ENCODE measurements at places on chromosomes 7 and 10.

DNA sequence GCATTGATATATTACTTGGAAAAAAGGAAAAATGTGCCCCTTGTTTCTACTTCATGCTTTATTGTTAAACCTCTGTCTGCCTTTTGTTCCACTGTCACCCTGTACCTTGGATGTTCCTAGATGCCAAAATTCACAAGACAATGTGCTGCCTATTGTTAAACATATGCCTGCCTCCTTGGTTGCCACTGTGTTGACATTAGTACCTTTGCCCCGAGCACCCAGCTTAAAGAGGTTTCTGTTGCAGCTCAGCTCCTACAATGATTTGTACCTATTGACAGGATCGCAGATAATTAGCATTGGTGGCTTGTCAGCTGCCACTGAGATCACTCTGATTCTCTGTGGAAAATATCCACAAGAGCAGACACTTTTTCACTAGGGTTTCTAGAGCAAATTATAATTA lies 188.0 kb downstream of the KCND2 start:
- DNase-seq = no peak

DNA sequence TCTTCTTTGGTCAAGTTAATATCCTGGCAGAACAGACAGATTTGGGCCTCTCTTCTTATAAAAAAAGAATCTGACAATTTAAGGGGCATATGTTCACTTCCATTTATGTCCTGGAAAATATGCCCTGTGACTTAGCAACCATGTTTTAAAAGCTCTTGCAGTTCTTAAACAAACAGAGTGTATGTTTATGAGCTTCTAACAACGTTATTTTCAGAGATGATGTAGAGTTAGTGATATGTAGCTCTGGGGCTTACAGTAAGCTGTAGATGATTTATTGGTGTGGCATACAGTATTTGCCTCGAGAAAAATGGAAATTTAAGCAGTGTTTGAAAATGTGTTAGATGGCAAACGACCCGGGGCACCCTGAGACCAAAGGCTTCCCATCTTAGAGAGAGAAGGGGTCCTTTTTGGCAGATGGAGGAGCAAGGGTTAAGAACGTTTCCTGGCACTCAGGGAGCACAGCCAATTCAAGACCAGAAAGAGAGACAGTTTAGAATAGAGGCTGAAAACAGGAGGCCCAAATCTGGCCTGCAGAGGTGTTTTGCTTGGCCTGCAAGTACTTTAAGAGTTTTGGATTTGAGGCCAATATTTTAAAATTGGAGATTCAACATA lies 397.5 kb downstream of the KCNMA1 start:
- DNase-seq = no peak

GRCh38 chr10:126972635-126973414 lies 67.6 kb downstream of the DOCK1 start:
- DNase-seq = peak; percentile 36

- no peak for DNase-seq
Observed at GRCh38 chr7:150401861-150402631, 22.9 kb downstream of the ZNF775 start.

DNA sequence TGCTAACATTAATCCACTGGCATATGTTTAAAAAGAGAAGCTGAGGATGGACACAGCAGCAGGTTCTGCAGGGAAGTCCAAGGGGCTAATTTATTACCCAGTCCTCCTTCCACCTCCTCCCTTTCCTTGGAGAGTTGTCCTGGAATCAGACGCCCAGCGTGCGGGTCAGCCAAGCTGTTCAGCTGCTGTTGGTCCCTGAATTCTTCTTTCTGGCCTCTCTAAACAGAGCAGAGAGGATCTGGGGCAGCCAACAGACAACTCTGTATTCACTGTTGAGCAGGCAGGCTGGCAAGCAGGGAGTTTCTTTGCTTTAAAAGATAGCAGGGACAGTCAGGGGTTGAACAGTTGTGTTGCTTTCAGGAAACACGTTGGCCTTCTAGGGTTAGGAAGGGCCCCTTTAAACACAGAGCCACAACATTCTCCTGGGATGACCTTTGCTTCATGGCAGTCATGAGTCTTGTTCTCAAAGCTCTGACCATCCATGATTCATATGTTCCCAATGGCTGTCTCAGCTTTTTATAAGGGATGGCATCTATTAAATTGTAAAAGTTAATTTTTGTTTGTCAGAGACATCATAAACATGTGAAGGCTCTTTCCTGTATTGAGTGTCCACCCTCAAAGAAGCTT lies 217.0 kb downstream of the CREB5 start:
- DNase-seq = no peak

DNA sequence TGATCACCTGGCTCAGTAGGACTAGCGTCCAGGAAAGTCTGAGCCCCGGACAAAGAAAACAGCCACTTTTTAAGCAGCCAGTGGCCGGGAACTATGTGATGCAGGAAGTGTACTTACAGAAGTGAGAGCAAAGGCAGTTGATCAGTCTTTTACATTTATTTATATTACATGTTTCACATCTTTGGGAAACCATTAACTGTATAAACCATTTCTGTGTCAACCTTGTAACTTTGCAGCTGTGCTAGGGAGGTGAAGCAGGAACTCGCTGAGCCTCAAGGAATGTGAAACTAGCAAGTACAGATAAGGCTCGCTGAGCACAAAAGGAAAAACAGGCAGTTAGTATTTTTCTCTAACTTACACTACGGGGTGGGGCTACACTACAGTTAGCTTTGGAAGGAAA lies 39.9 kb upstream of the HECW1 start:
- DNase-seq = no peak

DNA sequence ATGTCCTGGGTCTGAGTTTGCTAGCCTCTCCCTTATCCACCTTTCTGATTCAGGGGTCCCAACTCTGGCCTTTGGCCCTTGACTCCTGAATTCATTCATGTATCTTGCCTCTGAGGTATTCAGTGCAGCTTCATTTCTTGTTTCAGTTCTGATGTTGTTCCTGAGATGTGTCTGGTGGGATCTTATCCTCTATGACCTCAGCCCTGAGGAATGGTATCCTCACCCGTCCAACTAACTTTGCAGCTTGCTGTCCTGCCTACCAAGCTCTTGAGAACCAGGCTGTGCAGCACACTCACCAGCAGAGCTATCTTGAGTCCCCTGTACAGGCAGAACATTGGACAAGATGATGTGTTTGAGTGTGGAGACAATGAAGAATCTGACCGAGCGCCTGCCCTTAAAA lies 13.8 kb downstream of the SUFU start:
- no peak for DNase-seq

GRCh38 chr10:47425813-47426419 lies 41.8 kb upstream of the ZNF488 start:
- no peak for DNase-seq

DNA sequence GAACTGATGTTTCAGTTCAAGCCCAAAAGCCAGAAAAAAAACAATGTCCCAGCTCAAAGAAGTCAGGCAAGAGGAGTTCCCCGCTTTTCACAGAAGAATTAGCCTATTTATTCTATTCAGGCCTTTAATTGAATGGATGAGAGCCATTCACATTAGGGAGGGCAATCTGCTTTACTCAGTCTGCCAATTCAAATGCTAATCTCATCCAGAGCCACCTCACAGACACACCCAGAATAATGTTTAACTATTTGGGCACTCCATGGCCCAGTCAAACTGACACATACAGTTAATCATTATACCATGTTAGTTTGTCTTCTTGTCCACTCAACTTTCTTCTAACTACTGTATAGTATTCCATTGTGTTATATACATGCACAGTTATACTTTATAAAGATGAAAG lies 2.6 kb upstream of the NPSR1 start:
- DNase-seq = no peak

DNA sequence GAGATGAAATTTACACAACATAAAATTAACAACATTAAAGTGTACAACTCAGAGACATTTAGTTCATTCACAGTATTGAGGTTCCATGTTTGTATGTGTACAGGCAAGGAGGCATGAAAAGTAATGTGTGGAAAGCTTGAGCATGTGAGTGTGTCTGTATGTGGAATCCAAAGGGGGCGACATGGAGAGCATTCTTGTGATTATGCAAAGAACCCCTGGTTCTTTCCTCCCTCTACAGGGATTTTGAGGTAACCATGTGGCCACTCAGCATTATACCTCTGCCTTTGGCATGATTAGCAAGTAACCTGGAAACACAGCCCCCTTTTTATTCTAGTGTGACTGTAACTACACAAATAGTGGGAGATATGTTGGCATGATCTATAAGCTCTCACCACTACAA lies 21.0 kb downstream of the OR2F1 start:
- DNase-seq = no peak

- no peak for DNase-seq
Observed at GRCh38 chr7:33495207-33495606, 365.8 kb downstream of the BBS9 start.

DNA sequence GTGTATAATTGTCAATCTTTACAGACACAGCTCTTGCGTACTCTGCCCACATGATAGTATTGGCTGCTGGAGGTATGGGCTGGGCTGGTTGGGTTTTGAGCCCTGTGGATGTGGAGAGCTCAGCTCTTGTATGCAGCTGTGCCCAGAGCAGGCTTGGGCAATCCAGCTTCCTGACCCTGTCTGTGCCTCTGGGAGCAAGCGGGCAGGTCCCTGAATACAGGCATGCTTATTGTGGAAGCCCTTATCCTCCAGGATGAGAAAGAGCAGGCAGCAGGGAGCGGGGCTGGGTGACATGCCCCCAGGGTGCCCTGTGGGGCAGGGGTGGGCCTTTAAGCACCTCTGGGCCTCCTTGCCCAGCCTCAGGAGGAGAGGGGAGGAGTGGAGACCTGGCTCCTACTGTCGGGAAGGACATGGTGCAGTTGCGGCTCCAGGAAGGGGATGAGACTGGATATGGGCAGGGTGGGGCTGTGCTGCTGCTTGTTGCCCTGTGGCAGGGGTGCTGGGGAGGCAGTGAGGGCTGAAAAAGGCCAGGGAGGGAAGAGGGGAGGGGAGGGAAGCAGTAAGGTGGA lies 32.7 kb upstream of the SH2D4B start:
- no peak for DNase-seq

- DNase-seq = no peak
Observed at GRCh38 chr10:113780681-113781250, 29.3 kb downstream of the PLEKHS1 start.

- DNase-seq = peak; percentile 84
Observed at GRCh38 chr7:4661871-4662270, 20.2 kb upstream of the FOXK1 start.

DNA sequence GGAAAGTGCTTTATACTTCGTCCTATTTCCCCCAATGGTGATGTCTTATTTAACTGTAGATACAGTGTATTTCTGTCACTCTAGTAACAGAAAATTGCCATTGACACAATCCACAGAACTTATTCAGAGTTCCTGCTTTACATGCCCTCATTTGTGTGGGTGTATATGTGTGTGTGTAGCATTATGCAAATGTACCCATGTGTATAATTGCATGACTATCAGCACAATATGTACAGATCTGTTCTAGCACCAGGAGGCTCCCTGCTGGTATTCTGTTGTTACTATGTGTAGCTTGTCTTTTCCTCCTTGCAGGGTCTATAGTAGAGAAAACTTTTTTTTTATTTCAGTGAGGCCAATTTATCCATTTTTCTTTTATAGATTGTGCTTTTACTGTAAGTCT lies 16.5 kb downstream of the CYP3A43 start:
- no peak for DNase-seq

DNA sequence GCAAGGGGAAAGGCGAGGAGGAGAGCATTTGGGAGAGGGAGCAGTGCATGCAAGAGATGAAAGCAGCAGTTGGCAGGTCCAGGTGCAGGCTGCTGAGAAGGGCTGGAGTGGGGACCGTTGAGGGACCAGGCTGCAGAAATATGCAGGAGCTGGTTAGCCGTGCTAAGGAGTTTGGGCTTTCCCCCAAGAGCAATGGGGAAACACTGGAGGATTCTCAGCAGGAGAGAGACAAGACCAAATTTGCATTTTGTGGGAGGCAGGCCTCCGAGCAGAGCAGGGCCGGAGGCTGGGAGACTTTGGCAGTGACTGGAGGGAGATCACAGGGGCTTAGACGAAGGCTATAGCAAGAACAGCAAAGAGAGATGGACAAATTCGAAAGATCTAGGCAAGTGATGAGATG lies 11.8 kb downstream of the BTBD16 start:
- no peak for DNase-seq

DNA sequence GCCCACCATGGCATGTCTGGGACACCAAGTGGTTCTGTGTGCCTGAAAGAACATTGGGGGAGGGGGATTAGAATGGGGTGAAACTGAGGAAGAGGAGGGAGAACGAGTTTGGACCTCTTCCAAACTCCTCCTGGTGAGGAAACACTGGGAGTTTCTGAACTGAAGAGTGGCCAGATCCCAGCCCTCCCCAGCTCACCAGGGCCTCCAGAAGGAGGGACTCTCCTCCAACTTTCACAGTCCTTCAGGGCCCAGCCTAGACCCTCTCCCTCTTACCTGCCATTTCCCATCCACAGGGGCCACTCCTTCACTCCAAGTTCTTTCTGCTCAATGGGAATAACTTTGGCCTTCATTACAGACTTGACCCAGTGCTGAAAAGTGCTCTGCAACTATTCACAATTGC lies 132.0 kb upstream of the FOXK1 start:
- DNase-seq = no peak

- no peak for DNase-seq
Observed at GRCh38 chr7:115070311-115070710, 148.4 kb downstream of the MDFIC start.

GRCh38 chr7:148958061-148958460 lies 70.2 kb downstream of the PDIA4 start:
- DNase-seq = no peak

DNA sequence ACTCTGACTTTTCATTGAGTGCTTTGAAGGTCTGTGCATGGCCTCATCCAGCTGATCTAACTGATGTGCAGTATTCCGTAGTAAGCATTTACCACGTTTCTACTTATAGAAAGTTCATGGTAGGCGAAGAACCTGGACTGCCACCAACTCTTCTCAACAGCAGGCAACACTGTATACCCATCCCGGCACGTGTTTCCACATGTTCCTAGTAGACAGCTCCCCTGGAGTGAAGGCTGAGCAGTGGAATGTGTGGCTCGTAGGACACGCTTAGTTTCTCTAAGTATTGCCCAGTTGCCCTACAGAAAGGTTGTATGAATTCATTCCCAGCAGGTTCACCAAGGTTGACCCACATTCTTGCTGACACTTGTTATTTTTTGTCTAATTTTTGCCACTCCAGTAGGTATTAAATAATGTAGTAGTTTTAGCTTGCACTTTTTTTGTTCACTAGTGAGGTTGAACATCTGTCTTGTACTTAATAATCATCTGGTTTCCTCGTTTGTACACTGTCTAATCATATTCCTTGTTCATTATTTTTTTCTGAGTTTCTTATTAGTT lies 15.2 kb downstream of the PROSER2 start:
- DNase-seq = no peak

GRCh38 chr7:138834583-138834982 lies 36.6 kb upstream of the ATP6V0A4 start:
- DNase-seq = no peak

Data from muscle of back (tissue), 13 donors.